ENCODE measurements at places on chromosomes 3 and 15.

- no peak for DNase-seq
These were observed 1.0 kb downstream of the C15orf61 start for GRCh38 chr15:67521783-67522568.

- no peak for DNase-seq
These were observed 185.3 kb downstream of the CFAP20DC start for GRCh38 chr3:58864480-58864879.

DNA sequence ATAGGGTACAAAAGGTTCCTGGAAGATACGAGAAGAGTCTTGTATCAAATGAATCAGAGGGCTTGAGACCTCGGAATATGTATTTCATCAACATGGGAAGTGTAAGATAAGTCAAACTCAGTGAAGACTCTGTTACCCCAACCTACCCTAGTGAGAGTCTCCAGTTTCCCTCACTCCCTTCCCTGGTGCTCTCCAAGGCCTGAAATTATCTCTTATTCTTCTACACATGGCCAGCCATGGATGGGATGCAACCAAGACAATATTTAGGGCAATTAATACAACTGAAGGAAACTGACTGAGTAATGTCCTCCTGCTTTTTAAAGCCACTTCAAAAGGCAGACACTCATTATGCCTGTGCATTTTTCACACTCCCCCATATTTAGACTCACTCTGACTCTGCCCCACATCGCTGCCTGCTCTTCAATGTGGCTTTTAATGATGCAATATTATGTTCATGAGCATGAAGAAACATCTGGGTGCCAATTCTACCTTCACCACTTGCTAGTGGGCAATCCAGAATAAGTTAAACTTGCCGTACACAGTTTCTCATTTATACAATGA lies 137.1 kb upstream of the THBS1 start:
- no peak for DNase-seq

DNA sequence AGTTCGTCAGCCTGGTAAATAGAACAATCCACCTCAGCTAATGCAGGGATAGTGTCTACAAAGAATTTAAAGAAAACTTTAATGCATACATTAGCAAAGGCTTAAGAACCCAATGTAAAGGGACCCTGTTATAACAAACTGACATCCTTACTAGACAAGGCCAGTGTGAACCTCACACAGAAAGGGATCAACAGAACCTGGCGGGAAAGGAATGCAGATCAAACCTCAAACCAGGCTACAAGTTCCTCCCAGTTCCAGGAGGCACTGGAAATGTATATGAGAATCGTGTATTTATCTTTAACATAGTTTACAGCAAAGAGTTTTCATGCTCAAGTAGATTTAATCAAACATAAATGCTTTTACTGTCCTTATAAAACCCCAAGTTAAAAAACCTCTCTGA lies 37.6 kb upstream of the ATP11B start:
- no peak for DNase-seq

- no peak for DNase-seq
These were observed 267.7 kb downstream of the ZBTB20 start for GRCh38 chr3:114879059-114880031.

DNA sequence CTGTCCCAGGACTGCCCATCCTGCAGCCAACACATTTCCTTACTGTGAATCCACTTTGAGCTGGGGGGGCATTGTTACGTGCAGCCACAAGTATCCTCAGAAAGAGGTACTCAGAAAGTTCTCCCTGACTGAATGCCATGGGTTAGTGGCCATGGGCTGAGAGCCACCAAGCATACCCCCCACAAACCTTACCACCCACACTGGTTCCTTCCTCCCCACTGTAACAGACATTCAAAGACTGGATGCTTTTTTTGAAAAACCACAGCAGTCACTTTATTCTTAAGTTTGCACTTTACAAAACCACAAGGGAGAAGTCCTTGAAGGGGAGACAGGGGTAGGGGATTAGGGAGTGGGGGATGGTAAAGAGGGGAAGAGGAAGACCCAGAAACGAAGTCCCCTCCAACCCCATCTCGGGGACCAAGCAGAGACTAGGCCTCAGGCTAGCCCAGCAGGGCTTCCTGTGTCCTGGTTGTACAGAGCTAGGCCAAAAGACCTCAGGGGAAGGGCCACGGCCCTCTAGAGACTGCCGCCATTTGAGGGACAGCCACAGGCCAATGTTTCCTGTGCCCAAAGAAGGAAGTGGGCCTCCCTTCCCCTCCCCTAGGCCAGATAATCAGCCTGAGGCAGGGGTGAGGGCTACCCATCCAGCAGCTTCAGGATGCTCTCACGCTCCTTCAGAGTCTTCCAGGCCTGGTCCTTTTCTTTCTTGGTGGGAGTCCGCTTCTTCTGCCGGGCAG lies 10.1 kb upstream of the CAMK1 start:
- no peak for DNase-seq

DNA sequence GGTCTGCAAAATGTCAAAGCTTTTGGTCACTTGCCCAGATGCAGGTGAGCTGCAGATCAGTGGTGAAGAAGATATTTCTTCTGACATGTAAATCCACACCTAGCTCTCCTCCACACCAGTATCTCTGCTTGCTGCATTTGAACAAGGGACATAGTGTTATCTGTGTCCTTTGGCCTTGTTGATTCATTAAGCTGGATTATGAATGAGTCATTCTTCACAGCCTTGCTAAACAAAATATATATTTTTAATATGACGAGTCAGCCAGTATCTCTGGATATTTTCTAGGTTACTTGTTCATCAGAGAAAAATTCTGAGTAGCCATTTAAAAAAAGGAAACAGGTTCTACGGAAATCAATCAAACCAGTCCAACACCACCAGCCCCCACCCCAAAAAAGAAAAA lies 190.6 kb upstream of the ADAMTS9 start:
- no peak for DNase-seq

DNA sequence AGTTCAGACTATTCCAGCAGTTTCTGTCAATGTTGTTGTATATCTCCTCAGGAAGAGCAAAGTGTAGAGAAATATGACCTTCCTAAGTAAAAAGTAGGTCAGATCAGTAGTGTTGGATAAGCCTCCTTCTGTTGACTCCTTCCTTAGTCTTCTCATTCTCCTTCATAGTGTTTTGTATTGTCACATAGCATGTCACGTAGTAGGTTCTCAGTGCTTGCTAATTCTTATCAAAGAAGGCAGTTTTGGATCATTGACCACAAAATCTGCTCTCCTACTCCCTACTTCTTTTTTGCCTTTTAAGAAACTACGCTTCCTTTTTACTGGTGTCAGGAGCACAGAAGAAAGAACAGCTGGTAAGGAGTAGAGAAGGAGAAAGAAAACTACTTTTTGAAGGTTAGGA lies 1.0 kb upstream of the MGA start:
- no peak for DNase-seq

GRCh38 chr3:78343221-78343620 lies 1303.3 kb downstream of the ROBO2 start:
- DNase-seq: no peak

GRCh38 chr3:39096775-39097174 lies 10.7 kb downstream of the GORASP1 start:
- no peak for DNase-seq

DNA sequence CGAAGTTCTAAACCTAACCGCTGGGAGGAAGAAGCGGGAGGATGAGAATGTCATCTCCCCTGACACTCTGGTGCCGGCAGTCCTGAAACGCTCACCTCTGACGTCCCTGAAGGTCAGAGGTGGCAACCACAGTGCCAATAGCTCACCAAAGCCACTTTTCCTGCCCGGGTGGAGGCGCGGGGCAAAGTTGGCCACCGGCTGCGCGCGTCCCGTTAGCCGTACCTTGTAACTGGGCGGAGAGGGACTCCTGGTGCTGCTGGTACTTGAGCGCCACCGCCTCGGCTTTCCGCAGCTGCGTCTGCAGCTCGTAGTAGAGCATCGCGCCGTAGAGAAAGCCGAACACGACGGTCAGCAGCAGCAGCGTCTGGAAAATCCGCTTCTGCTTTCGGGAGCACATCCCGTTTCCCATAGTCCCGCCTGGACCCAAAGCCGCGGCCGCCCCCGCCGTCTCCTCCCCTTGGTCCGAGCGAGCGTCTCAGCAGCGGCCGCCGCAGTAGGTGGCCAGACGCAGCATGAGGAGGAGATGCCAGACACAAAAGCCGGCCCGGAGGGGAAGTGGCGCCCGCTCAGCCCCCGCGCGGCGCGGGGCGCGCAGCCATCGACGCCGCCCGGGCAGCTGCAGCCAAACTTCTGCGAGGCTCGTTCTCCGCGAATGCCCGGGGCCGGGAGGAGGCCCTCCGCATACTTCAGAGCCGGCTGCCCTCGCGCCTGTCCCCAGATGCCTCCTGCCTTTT lies 680 bp downstream of the GOLIM4 start:
- DNase-seq: no peak

All from activated CD4-positive, CD25-positive, alpha-beta regulatory T cell treated with anti-CD3 and anti-CD28 coated beads, Interleukin-2, amount 50 U/mL, for 16 hours (primary cell).